ENCODE measurements at places on chromosomes 4 and X.

- no peak for DNase-seq
These were observed 610.4 kb downstream of the BCOR start for GRCh38 chrX:39487166-39487968.

DNA sequence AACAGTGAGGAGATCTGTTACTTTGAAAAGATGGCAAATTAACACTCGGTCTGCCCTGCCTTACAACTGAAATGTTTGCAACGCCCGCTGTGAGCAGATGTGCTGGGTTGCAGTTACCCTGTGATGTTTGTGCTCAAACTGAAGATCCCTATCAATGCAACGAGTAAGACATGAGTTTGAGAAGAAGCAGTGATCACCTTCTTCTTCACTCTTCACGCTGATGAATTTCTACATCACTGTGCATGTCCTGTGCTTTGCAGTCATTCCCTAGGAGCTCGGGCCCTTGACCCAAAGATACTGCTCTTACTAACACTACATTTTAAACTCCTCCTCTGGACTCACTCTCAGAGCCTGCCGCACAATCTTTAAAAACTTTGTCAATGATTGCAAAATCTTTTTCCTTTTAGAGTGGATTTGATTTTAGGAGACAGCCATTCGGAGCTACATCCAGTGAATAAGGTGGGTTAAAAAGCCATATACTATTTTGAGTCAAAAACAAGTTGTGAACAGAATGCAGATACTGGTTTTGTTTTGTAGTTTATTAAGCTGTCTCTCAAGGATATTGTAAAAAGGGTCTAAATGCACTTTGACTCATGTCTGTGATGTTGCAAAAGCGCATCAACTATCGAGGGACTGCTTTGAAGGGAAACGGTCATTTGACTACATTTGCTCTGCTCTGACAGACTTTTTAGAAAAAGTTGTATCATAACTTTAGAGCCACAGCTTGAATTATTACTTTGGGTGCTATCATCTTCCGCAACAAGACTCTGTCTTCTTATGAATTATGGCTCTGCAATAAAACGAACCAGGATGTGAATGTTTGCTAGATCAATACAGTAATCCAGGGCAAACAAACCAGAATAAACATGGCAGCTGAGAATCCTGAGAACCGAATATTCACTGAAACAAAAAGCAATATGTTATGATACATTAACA is 5.7 kb upstream of the RHOH start:
- no peak for DNase-seq

DNA sequence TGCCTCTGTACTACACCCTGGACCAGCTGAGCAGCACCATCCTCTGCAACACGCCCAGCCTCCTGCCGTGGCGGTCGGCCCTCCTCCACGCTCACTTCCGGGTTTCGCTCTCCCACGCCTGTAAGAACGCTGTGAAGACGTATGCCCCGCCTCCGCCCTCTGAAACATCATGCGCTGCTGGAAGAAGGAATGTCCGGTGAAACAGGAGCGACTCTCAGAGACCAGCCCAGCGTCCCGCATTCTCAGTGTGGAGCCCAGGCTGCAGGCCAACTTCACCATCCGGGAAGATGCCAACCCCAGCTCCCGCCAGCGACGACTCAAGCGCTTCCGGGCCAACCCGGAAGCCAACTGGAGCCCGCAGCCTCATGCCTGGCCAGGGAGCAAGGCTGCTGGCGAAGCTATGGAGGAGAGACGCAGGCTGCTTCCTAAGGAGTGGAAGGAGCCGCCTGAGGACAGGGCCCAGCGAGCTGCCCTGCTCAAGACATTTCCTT is 186.1 kb upstream of the SLITRK2 start:
- DNase-seq, result no peak

DNA sequence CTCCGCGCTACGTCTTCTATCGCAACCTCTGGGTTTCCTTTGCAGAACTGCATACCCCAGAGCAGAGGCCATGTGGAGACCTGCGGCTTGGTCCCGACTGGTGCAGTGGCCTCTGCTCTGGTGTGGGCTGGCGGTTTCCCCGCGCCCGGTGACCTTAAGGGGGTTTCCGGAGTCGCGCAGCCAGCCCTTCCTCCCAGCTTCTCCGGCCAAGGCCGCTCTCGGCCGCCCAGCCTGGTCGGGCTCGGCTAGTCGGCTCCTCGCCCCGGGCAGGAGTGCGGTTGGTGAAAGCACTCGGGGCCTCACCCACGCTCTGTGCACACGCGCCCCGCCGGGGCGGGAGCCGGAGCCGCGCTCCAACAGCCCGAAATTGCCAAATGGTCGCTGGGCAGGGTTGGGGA is 84.9 kb downstream of the BCOR start:
- DNase-seq, result no peak

- DNase-seq, result no peak
These were observed 66.1 kb downstream of the DCHS2 start for GRCh38 chr4:154425514-154425913.

DNA sequence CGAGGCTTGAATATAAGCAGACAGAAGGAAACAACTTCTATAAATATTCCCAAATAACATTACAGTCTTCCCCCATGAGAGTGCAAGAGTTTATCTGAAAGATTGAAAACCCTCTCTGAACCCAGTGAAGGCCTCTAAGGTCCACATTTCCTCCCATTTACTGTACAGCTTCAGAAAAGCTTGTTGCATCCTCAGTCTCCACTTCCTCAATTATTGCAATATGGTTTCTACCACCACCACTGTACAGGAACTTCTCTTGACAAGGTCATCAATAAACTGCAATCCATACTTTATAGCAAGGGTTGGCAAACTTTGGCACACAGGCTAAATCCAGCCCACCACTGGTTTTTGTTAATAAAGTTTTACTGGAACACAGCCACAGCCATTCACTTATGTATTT is 239.0 kb downstream of the THOC2 start:
- DNase-seq, result no peak

DNA sequence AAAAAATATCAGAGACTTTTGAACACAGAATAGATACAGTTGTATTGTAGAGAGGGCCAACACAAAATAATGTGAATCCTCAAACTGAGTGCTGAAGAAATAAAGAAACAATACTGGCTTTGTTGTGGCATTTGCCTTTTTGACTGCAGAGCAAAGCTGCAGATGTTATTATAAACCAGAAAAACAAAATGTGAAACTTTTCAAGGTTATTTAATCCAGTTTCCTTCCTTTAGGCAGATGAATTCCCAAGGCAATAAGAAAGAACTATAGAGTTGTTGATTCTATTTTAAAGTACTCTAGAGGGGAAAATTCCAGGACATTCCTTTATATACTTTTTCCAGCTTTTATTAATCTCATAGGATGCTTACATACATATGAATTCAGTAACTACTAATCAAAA is 186.8 kb downstream of the NDST4 start:
- no peak for DNase-seq

- DNase-seq, result no peak
These were observed 60.8 kb upstream of the TBC1D14 start for GRCh38 chr4:6848717-6849305.

- no peak for DNase-seq
These were observed 8.4 kb upstream of the UBA1 start for GRCh38 chrX:47185241-47185640.

Measured in stimulated activated CD8-positive, alpha-beta memory T cell treated with anti-CD3 and anti-CD28 coated beads, Interleukin-15, amount 100 ng/mL, for 24 hours (primary cell).